T-cell (primary cell): ENCODE measurements at places on chromosomes 4 and X. TPM values are rescaled to one million over a fixed set of nuclear protein-coding genes. Genes with fewer than 3 reads are reported as not detected.

ATP2B3 gene
- not detected for total RNA-seq

TCP11X1 gene
- total RNA-seq, result not detected

ARX gene
- not detected for total RNA-seq

SPOCK3 gene
- not detected for total RNA-seq

FAM47E gene
- total RNA-seq, result not detected

DNA sequence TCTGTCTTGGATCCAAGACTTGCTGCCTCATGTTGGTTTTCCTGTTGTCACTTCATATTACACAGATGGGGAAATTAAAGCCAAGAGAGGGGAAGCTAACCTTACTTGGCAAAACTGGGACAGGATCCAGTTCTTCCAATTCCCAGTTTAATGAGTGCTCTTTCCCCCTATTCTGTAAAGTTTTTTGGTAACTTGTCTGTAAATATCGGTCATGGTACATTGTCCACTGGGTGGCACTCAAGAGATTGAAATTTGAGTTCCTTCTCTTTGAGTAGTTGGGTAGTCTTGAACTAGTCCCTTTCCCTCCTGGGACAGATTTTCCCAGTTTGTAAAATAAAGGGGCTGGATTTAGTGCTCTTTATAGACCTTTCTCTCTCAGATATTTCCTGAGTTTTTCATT is 12.4 kb upstream of the EOLA2 start:
- DNase-seq, result no peak

GRCh38 chrX:136291824-136292223 is 8.9 kb upstream of the ADGRG4 start:
- no peak for DNase-seq

GRCh38 chr4:89820010-89820409 is 17.0 kb downstream of the SNCA start:
- no peak for DNase-seq

- no peak for DNase-seq
Observed at GRCh38 chr4:173211838-173212237, 43.2 kb downstream of the GALNT7 start.

DNA sequence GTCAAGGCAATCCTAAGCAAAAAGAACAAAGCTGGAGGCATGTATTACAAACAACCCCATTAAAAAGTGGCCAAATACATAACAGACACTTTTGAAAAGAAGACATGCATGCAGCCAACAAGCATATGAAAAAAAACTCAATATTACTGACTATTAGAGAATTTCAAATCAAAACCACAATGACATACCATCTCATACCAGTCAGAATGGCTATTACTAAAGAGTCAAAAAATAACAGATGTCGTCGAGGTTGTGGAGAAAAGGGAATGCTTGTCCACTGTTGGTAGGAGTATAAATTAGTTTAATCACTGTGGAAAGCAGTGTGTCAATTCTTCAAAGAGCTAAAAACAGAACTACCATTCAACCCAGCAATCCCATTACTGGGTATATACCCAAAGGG is 604.6 kb upstream of the GRIA3 start:
- DNase-seq, result no peak

DNA sequence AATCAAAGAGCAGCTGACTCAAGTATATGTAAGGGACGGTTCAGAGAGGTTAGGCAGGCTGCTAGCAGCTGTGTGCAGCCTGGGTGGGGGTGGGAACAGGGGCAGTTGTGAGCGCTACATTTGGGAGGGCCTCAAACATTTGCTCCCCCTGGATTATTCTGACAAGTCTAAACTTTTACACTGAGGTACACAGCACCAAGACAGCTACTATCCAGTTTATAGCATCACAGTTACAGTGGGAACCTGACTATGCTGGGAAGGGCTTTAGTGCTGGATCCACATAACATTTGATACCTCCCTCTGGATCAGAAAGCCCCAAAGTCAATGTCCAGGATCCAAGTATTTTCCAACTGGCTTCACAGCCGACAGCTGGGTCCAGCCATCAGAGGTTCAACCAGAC is 55.8 kb upstream of the GIMD1 start:
- no peak for DNase-seq
